ENCODE measurements at places on chromosomes 4 and X. TPM values are rescaled to one million over a fixed set of nuclear protein-coding genes. Genes with fewer than 3 reads are reported as not detected.

DNA sequence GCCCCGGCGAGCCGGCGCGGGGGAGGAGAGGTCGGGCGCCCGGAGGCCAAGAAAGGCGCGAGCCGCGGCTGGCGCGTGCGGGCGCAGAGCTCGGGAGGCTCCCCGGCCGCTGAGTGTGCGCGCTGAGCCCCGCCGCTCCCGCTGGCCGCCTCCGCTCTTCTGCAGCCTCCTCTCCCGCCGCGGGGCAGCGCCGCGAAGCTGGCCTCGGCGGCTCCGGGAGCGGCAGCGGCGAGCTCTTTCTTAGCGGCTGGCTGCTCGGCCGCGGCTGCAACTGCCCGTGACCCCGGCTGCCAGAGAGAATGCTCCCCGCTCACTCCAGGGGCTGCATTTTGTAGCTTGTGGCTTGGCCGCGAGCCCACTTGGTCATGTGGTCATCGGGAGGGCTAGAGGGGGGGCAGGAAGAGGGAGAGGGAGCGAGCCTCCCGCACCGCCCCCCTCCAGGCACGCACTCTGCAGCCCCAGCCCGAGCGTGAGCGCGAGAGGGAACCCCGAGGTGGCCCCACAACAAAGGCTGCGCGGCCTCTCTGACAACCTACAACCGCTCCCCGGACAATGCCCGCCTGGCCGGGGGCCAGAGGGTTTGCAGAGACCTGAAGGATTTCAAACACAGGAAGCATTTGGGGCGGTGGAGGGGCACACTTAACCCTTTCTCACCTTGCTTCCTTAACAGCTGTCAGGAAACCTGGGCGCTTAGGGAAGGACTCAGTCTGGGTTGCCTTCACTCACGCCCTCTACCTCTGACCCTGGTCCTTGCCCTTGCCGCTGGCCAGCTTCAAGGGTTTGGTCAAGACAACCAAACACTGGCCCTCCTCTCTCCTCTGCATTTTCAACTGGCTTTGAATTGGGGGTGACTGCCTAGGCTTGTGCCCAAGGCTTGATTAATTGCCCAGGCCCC lies at the start of gene APLN:
APLN (minus strand) TSS at position 305 of the 895 bp plus-strand sequence. CDS start 326 bp downstream, outside the sequence.
- H3K27ac ChIP-seq, result no peak within 1 kb of the TSS
- peak within 1 kb of the TSS; percentile 27 for H3K4me3 ChIP-seq
- peaks cover 7% of the 10 kb centered on the region for H3K4me1 ChIP-seq
- peak; percentile 54 for DNase-seq
- H3K27me3 ChIP-seq, result peaks cover 14% of the 10 kb centered on the region

DNA sequence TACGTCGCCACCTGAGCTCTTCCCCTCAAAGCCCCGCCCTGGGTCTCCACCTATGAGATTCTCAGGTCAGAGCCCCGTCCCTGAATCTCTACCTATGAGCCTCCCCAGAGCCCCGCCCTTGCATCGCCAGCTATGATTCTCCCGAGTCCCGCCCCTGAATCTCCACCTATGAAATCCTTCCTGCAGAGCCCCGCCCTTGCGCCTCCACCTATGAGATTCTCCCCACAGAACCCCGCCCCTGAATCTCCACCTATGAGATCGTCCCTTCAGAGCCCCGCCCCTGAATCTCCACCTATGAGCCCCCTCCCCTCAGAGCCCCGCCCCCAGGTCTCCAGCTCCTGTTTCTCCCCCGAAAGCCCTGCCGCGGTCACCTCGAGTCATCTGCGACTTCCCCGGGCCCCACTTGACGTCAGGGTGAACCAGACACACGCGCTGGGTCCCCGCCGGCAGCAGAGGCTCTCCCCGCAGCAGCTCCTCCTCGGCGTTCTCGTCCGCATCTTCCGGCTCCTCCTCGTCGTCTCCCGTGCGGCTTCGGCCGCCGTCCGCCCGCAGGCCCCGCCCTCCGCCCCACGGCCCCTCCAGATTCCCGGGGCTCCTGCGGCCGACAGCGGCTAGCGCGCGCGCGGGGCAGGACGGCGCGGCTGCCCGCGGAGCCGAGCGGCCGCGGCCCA lies 393 bp downstream of the GTPBP6 start:
- H3K27ac ChIP-seq, result peak overlapping the region; percentile 89
- H3K27me3 ChIP-seq, result no peaks in the 10 kb centered on the region
- H3K4me1 ChIP-seq, result 0 out of 2 replicates have a peak, but pooled peaks cover 4% of the 10 kb centered on the region
- DNase-seq, result peak; percentile 99

- H3K27me3 ChIP-seq, result no peaks in the 10 kb centered on the region
- no peak for DNase-seq
- H3K4me1 ChIP-seq, result no peaks in the 10 kb centered on the region
- no peak overlapping the region for H3K27ac ChIP-seq
- no peak overlapping the region for H3K4me3 ChIP-seq
Observed at GRCh38 chr4:149999485-150000074, 78.7 kb upstream of the DCLK2 start.

DNA sequence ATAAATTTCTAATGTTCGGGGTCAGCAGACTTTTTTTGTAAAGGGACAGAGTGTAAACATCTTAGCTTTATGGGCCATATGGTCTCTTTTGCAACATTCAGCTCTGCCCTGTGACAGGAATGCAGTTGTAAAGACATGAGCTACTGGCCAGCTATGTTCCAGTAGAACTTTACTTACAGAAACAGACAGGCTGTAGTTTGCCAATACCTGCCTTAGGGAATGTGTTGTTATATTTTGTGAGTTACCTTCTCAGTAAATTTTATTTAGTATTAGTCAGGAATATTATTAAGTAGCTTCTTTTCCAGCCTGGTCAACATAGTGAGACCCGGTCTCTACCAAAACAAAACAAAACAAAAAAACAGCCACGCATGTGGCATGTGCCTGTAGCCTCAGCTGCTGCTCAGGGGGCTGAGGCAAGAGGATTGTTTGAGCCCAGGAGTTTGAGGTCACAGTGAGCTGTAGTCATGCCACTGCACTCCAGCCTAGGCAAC lies 48.7 kb downstream of the HTT start:
- H3K27ac ChIP-seq, result no peak overlapping the region
- DNase-seq, result no peak
- H3K4me1 ChIP-seq, result no peaks in the 10 kb centered on the region
- no peaks in the 10 kb centered on the region for H3K27me3 ChIP-seq
- H3K4me3 ChIP-seq, result no peak overlapping the region
- H3K36me3 ChIP-seq, result peaks cover 8% of the 10 kb centered on the region

- H3K4me1 ChIP-seq, result peaks cover 6% of the 10 kb centered on the region
- no peaks in the 10 kb centered on the region for H3K27me3 ChIP-seq
- DNase-seq, result no peak
- H3K27ac ChIP-seq, result no peak overlapping the region
Observed at GRCh38 chr4:185847352-185848097, 35.5 kb upstream of the SORBS2 start.

GRCh38 chr4:1722551-1723118 lies 1.3 kb downstream of the TACC3 start:
- H3K4me3 ChIP-seq, result peak overlapping the region; percentile 99
- peaks cover 26% of the 10 kb centered on the region for H3K36me3 ChIP-seq
- H3K4me1 ChIP-seq, result peaks cover 13% of the 10 kb centered on the region
- no peaks in the 10 kb centered on the region for H3K27me3 ChIP-seq
- peak overlapping the region; percentile 12 for H3K27ac ChIP-seq

- no peaks in the 10 kb centered on the region for H3K4me1 ChIP-seq
- DNase-seq, result no peak
- H3K4me3 ChIP-seq, result no peak overlapping the region
- H3K36me3 ChIP-seq, result peaks cover 25% of the 10 kb centered on the region
- H3K27ac ChIP-seq, result no peak overlapping the region
Observed at GRCh38 chrX:71292669-71293365, 8.7 kb upstream of the ITGB1BP2 start.

DNA sequence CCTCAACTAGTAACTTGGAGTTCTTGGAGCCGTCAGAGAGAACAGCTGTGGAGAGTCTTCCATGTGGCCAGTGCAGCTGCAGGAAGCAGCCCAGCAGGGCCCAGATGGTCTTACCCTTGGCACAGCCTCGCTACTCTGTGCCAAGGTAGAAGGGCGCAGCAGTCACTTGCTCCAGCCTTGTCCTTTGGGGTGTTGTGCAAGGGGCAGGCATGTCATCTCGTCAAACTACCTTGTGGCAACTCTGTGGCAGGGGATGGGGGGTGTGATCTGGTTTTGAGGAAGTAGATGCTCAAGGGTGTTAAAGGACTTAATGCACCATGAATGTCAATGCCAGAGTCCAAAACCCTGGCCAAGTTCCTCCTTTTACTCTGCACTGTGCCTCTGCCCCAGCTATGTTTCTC lies 34.2 kb upstream of the TBC1D14 start:
- H3K27ac ChIP-seq, result no peak overlapping the region
- DNase-seq, result no peak
- peaks cover 34% of the 10 kb centered on the region for H3K36me3 ChIP-seq
- H3K4me1 ChIP-seq, result no peaks in the 10 kb centered on the region
- no peak overlapping the region for H3K4me3 ChIP-seq

GRCh38 chrX:124239911-124240310 lies 92.5 kb upstream of the TEX13D start:
- DNase-seq, result no peak
- H3K4me1 ChIP-seq, result no peaks in the 10 kb centered on the region
- H3K4me3 ChIP-seq, result no peak overlapping the region
- no peaks in the 10 kb centered on the region for H3K36me3 ChIP-seq
- H3K27ac ChIP-seq, result no peak overlapping the region
- no peaks in the 10 kb centered on the region for H3K27me3 ChIP-seq

GRCh38 chrX:150038986-150039599 lies 100.8 kb upstream of the EOLA2 start:
- H3K4me3 ChIP-seq, result no peak overlapping the region
- H3K27ac ChIP-seq, result no peak overlapping the region
- H3K36me3 ChIP-seq, result no peaks in the 10 kb centered on the region
- DNase-seq, result no peak

- H3K27ac ChIP-seq, result no peak overlapping the region
- 0 out of 2 replicates have a peak, but pooled peaks cover 1% of the 10 kb centered on the region for H3K4me1 ChIP-seq
Observed at GRCh38 chrX:118346258-118347094, 570 bp downstream of the WDR44 start.

- no peaks in the 10 kb centered on the region for H3K27me3 ChIP-seq
- H3K4me1 ChIP-seq, result no peaks in the 10 kb centered on the region
- no peak overlapping the region for H3K27ac ChIP-seq
- no peak for DNase-seq
Observed at GRCh38 chr4:58048491-58048890, 938.3 kb upstream of the IGFBP7 start.

GRCh38 chrX:21972721-21973120 lies 32.2 kb downstream of the SMS start:
- H3K27me3 ChIP-seq, result no peaks in the 10 kb centered on the region
- no peaks in the 10 kb centered on the region for H3K4me1 ChIP-seq
- no peak overlapping the region for H3K27ac ChIP-seq

DNA sequence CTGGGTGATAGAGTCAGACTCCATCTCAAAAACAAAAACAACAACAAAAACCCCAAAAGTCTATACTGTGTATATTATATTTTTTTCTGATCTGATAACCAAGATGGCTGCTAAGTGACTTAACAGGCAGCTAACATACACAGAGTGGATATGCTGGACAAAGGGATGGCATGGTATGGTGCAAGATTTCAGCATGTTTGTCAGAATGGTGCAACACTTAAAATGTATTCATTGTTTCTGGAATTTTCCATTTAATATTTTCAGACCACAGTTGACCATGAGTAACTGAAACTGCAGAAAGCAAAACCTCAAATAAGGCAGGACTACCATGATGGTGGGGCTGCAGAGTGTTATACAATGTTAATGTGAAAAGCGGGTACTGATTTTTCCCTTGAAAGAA lies 6.1 kb upstream of the BOD1L1 start:
- no peak overlapping the region for H3K27ac ChIP-seq
- no peak overlapping the region for H3K4me3 ChIP-seq
- H3K36me3 ChIP-seq, result no peaks in the 10 kb centered on the region

DNA sequence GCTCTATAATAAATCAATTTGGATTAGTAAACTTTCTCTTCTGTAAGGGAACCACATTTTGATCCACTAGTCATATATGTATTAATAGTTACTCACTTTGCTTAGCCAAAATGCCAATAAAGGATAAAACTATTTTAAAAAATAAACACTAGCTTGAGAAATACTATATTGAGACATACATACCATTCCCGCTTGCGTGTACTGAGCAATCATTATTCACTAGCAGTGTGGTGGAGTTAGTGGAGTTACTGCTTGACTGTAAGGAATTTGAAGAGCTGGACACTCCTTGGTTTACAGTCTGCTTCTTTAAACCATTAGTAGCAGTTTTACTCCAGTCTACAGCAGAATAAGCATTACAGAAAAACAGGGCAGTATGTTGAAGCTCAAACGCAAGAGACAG lies 10.8 kb upstream of the PHKA2 start:
- no peaks in the 10 kb centered on the region for H3K4me1 ChIP-seq
- H3K4me3 ChIP-seq, result no peak overlapping the region
- no peaks in the 10 kb centered on the region for H3K27me3 ChIP-seq
- no peaks in the 10 kb centered on the region for H3K36me3 ChIP-seq
- DNase-seq, result no peak
- H3K27ac ChIP-seq, result no peak overlapping the region

DNA sequence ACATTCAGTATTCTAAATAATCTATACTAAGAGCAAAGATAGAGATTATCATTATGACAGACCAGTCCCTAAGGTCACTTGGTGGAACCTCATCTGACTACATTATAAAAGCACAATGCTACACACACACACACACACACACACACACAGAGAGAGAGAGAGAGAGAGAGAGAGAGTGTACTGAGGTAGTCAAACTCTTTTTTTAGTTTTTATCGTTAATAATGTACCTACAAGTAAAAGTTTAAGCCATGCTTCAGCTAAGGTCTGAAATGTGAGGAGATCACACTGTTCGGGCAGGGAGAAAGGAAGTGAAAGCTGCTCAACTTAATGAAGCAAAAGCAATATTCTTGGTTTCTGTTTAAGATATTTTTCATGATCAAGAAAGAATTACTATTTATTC lies 75.8 kb upstream of the CCDC160 start:
- H3K36me3 ChIP-seq, result no peaks in the 10 kb centered on the region
- no peaks in the 10 kb centered on the region for H3K27me3 ChIP-seq
- no peak for DNase-seq
- no peak overlapping the region for H3K4me3 ChIP-seq
- H3K4me1 ChIP-seq, result no peaks in the 10 kb centered on the region

GRCh38 chrX:31039327-31039711 lies 32.5 kb downstream of the FTHL17 start:
- DNase-seq, result no peak
- no peak overlapping the region for H3K27ac ChIP-seq
- no peaks in the 10 kb centered on the region for H3K27me3 ChIP-seq
- no peaks in the 10 kb centered on the region for H3K36me3 ChIP-seq
- H3K4me1 ChIP-seq, result no peaks in the 10 kb centered on the region
- H3K4me3 ChIP-seq, result no peak overlapping the region

The CXorf49 gene
- total RNA-seq, result not detected

The PLXNB3 gene
- 2.7 TPM for total RNA-seq

The DRP2 gene
- 0.20 TPM for total RNA-seq

The TKTL2 gene
- total RNA-seq, result not detected

The ITIH6 gene
- not detected for total RNA-seq

The TENM3 gene
- total RNA-seq, result 67.0 TPM

The SSX4 gene
- total RNA-seq, result 0.32 TPM

The SPATA18 gene
- 2.0 TPM for total RNA-seq

The LRAT gene
- total RNA-seq, result 10.6 TPM

The USP51 gene
- total RNA-seq, result 6.6 TPM

The SPANXN1 gene
- not detected for total RNA-seq

The PAGE2B gene
- not detected for total RNA-seq
